ENCODE measurements at places on chromosomes 1 and 21. TPM values are rescaled to one million over a fixed set of nuclear protein-coding genes. Genes with fewer than 3 reads are reported as not detected.

SERINC2 gene
- not detected for total RNA-seq

- DNase-seq = no peak
Measured at GRCh38 chr1:78722947-78723346, 73.3 kb downstream of the IFI44 start.

GRCh38 chr1:39158327-39159086 is 46.0 kb upstream of the MACF1 start:
- no peak for DNase-seq

DNA sequence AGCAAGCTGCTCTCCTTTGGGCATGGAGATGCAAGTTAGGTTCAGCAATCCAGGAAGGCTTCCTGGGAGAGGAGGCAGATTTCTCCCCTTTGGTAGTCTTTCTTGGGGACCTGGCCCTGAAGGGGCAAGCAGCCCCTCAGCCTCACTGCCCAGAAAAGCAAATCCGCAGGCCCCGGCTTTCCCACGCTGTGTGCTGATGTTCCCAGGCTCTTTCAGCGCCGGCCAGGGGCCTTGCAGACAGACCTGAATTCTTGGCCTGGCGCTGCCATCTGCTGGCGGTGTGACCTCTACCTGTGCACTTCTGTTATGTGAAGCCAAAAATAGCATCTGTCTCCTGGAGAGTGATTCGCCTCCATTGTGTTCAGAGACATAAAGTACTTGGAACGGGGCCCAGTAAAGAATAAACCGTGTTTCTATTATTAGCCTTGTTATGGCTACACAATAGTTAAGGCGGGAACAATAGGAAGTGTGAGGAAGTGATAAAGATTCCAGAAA is 64.8 kb downstream of the ALPL start:
- DNase-seq = no peak

DNA sequence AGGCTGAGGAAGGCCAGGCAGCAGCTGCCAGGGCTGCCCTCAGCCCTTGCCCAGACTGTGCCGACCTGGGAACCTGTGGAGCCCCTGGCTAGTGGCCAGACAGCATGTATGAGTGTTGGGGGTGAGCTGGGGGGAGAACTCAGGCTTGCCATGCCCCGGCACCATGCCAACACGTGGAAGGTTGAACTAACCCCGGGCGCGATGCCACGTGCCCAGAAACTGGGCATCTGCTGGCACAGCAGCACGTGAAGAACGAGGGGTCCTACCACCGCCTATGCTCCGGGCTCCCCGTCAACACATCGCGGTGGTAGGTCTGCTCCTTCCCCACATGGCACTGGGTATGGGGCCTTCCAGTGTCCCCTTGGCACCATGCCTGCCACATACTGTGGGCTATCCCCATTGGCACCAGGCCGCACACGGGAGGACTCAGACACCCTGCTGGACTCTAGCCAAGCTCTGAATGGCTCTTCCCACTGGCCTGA is 68.7 kb downstream of the CASZ1 start:
- DNase-seq = no peak

- DNase-seq = peak; percentile 1
Measured at GRCh38 chr21:30340714-30341573, 3.5 kb upstream of the KRTAP27-1 start.

E2F2 gene
- total RNA-seq = 0.14 TPM

RAVER2 gene
- 5.8 TPM for total RNA-seq

GRCh38 chr1:172883387-172883791 is 167.4 kb downstream of the TNFSF18 start:
- DNase-seq = no peak

DNA sequence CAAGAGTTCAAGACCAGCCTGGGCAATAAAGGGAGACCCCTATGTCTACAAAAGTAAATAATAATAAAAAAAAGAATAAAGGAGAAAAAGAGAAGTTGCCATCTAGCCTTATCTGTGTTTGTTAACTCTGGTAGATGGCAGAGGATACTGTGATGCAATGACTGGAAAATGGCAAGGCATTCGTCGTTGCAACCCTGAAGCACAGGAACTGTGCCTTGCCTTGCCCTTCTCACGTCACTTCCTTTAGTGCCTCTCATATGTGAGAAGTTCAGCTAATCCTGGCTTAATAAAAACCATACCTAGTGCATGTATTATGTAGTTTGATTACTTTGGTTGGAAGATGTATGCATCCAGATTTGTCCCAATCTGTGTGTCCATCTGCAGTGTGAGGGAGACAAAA is 25.8 kb upstream of the PIGC start:
- no peak for DNase-seq

DNA sequence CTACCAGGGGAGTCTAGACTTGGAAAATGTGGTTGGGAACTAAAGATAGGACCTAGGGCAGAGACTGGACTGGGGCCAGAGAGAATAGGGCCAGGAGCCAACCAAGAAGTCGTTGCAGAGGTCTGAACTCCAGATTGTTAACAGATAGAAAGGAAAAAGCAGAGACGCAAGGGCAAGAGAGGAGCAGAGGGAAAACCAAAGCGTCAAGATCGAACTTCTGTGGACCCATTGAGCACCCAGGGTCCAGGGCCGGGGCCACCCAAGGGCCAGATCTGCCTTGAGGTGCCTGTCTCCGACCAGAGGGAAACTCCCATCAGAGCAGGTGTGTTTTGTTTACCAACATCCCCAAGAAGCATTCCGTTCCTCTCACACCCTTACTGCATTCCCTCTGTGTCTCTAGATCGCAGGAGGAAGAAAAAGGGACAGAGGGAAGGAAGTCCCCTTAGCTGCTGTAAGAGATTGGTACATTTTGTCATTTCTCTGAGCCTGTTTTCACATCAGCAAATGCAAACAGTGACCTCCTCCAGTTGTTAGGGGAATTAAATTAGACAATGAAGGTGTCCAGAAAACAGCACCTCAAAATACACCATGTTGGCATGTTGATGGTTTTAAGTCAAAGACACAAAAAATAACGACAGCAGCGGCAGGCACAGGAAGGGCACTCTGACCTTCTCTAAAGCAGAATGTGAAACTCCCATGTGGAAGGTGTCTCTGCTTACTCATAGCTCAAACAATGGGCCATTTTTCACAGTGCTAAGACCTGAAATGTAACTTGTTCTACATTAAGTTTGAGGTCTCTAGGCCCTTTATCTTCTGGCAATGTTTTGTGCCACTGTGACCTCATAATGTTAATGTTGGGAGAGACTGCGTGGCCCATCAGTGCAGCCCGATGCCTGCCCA is 105.8 kb upstream of the RAB4A start:
- no peak for DNase-seq

- DNase-seq = no peak
Measured at GRCh38 chr1:97145321-97145956, 423.9 kb downstream of the PTBP2 start.

ACTN2 gene
- 0.36 TPM for total RNA-seq

- no peak for DNase-seq
Measured at GRCh38 chr1:55156093-55156492, 59.1 kb downstream of the USP24 start.

DNA sequence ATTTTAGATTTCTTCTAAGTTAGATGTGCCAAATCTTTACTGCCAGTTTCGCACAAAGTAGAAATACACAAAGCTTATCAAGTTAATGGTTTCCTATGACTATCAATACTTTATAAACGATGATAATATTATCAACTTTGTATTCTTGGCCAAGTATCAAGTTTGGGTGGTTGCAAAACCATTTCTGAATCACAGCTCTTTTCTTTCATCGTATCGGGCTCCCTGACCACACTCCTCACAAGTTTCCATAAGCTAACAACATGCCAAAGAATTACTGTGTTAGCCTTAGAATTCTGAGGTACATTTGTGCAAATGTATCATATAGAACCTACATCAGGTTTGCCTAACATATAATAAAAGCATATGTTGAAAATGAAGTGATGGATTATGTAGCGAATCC is 311.0 kb downstream of the KCTD3 start:
- no peak for DNase-seq

EPS8L3 gene
- total RNA-seq = not detected

RNU1-3 gene
- total RNA-seq = 3,449 TPM

CELF3 gene
- total RNA-seq = not detected

- no peak for DNase-seq
Measured at GRCh38 chr1:227092069-227092468, 152.0 kb downstream of the COQ8A start.

- DNase-seq = no peak
Measured at GRCh38 chr1:116265931-116266863, 106.8 kb upstream of the ATP1A1 start.

- DNase-seq = no peak
Measured at GRCh38 chr1:5971471-5972197, 20.6 kb downstream of the NPHP4 start.

DNA sequence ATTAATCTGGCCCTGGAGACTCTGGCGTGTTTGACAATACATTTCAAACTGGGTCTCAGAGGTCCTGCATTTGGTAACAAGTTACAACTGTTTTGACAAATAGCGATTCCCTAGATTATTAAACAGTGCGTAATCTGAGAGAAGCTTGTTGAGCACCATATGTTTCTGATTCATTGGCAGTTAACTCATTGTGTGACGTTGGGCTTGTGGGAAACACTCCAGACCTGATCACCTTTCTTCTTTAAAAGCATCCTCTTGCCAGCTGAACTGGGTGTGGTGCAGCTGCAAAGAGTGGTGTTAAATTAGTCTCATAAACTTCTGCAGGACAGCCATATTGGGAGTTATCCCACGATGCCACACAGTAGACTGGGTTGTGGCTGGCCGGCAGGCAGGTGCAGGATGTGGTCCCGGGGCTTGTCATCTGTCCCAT is 82.7 kb downstream of the CDC7 start:
- DNase-seq = no peak

- no peak for DNase-seq
Measured at GRCh38 chr1:13757693-13758092, 57.7 kb downstream of the PRDM2 start.

UTP11 gene
- total RNA-seq = 14.2 TPM

DNA sequence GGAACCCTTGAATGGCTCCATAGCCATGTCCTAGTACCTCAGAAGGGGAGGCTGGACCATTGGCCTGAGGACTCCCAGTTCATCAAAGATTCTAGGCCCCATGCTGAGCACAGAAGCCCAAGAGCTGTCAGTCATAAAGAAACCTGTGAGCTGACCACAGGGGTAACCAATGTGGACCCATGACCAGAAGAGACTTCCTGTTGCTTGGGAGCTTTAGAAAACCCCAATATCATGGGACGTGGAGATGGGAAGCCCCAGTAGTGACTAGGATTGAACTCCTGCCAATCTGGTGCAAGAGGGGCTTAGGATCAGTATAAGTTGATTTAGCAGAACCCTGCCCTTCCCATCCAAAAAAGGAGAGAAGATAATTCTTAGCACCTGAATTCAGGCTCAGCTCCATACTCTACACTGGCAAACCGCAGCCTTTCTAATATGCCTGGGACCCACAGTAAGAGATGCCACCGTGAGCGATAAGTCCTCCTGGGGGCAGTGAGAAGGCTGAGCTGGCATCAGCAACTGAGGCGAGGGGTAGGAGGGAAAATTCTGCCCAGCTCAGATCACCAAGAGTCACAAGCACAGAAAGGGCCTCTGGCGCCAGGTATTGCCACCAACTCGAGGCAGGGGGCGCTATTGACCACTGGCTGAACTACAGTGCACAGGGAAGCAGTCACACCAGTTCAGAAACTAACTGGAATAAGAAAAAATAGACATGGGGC is 108.9 kb downstream of the CAPN8 start:
- no peak for DNase-seq

TENT5C gene
- 5.4 TPM for total RNA-seq

- no peak for DNase-seq
Measured at GRCh38 chr1:235878082-235878811, 11.5 kb upstream of the LYST start.
